ENCODE measurements at places on chromosomes 12 and 14.

GRCh38 chr12:51421266-51421884 lies 3.3 kb upstream of the SLC4A8 start:
- DNase-seq = peak; percentile 19

GRCh38 chr12:131783915-131784541 lies 44.2 kb upstream of the MMP17 start:
- DNase-seq = no peak

DNA sequence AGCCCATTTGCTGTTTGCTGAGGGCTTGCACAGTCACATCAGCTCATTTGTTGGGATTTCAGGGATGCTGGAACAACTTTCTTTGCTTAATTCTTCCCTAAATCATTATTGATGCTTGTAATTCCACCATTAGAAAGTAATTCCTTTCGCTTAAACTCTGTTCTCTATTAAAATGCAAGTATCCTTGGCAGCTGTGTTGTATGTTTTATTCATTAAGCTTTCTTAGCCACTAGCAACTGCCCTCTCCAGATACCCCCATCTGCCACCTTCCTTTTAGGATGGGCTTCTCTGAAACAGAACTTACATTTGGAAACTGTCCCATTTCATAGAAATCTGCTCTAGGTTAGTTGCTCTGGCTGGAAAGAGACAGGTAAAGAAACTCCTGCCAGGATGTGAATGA lies 43.7 kb downstream of the ADCK1 start:
- no peak for DNase-seq

- no peak for DNase-seq
Measured at GRCh38 chr12:31466768-31467167, 124.2 kb downstream of the DENND5B start.

GRCh38 chr12:80187660-80188090 lies 88.3 kb downstream of the OTOGL start:
- no peak for DNase-seq

DNA sequence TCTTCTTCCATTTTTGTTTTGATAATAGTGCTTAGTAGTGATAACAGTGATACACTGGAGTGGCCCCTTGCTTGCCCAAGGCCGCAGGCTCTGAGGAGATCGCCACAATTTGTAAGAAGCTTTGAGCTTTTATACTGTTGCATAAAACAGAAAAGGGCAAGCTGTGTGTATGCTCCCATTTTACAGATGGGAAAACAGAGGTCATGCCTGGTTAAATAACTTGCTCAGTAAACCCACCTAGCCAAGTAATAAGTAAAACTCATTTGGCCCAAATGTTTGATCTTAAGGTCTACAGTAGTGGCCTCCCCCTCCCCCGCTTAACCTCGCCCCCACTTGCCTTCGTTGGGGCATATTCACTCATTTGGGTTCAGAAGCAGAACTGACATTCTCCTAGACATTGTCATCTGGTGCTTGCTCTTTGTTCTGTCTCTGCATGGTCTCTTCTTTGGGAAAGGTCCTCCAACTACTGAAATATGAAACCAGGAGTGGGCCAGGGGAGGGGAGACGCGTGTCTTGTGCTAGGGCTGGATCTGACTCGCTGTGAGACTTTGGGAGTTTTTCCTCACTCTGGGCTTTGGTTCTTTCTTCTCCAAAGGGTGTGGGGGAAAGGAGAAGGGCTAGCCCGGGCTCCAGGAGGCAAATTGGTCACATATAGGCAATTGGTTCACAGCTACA lies 88.1 kb downstream of the PAPOLA start:
- DNase-seq = no peak

DNA sequence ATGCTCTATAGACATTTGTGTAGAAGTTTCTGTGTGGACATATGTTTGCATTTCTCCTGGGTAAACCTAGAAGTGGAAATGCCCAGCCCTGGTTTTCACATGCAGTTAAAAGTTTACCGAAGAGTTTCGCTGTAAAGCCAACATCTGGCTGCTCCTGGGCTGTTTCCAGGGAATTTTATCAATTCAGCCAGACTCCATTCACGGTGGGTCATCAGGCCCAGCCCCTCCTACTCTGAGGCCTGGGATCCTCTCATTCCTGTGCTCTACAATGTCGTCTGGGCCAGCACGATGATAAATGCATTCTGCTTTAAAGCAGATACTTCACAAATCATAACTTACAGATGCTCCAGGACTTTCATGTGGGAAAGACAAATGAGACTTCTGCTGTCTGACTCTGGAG lies 7.1 kb downstream of the NUAK1 start:
- DNase-seq = no peak

- no peak for DNase-seq
Measured at GRCh38 chr14:65469903-65470302, 57.4 kb downstream of the FUT8 start.

DNA sequence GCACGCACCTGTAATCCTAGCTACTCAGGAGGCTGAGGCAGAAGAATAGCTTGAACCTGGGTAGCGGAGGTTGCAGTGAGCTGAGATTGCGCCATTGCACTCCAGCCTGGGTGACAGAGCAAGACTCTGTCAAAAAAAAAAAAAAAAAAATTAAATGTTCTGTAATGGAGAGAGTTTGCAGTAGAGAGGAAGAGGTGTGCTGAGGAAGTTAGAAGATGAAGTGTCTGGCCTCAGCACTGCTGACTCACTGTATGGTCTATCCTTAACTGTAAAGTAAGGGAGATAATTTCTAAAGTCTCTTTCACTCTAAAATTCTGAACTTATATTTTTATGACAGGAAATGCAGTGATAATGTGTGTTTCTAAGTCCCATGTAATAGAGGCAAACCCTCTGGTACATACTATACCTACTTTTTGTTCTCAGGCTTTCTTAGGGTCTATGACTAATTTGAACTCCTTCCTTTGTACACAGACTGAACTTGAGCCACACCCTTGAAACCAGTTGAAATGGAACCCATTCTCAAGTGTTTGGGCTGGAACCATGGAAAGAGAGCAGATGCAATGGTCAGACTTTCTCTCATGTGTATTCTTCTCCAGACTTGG lies 278.1 kb upstream of the FAR2 start:
- no peak for DNase-seq

- DNase-seq = no peak
Measured at GRCh38 chr12:122265886-122266229, 436 bp downstream of the VPS33A start.

- no peak for DNase-seq
Measured at GRCh38 chr14:22095860-22096513, 422.4 kb upstream of the OR4E1 start.

GRCh38 chr12:76375470-76375869 lies 27.3 kb upstream of the BBS10 start:
- DNase-seq = no peak

DNA sequence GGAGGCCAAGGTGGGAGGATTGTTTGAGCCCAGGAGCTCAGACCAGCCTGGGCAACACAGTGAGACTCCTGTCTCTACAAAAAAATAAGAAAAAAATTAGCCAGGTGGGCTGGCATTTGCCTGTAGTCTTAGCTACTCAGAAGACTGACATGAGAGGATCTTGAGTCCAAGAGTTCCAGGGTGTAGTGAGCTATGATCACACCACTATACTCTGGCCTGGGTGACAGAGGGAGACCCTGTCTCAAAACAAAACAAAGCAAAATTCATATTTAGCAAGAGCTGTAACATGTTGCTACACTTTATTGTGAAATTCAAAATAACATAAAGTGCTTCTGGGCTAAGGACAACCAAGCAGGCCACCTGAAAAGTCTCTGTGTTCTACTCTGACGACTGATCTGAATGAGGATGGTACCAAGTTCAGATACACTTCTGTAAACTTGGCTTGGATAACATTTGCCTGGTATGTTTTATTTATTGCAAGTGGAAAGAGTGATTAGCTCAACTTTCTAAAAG lies 11.6 kb upstream of the STRN3 start:
- no peak for DNase-seq

GRCh38 chr14:45728434-45729225 lies 475.6 kb upstream of the MIS18BP1 start:
- no peak for DNase-seq

- DNase-seq = no peak
Measured at GRCh38 chr12:57182918-57183575, 33.5 kb upstream of the NXPH4 start.

- no peak for DNase-seq
Measured at GRCh38 chr12:55428331-55429243, 2.5 kb downstream of the OR6C76 start.

GRCh38 chr14:104120281-104120741 lies 18.1 kb upstream of the KIF26A start:
- DNase-seq = no peak

DNA sequence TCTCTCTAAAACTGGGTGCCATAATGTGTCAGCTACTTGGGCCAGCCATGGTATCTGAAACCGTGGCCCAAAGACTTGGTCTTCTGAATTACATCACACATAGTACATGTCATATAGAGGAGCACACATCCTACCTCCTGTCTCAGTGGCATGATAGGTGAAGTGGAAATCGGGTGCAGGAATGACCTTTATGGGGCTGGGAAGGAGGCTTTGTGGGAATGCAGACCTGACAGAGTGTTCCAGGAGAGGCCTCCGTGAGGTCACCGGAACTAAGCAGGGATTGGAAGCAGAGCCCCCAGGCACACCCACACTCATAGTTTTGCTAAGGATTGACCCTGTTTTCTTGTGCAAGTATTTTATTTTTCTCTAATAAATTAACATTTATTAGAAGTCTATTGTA lies 82.6 kb downstream of the NTF3 start:
- no peak for DNase-seq

DNA sequence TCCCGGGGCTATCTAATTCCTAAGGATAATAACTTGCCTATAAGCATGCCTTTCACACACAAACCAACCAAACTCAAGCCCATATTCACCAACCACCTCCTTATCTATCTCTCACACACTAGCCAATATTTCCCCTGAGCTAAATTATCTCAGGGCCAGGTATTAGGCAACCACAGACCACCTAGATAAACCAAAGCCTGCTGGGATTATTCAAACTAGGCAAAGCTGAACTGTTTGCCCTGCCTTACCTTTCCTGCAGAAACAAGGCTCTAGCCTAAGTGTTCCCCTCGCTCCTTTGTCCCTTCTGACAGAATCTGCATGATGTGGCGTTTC lies 114.7 kb upstream of the EEA1 start:
- DNase-seq = no peak

GRCh38 chr14:65228436-65228835 lies 126.1 kb upstream of the MAX start:
- DNase-seq = no peak

- DNase-seq = no peak
Measured at GRCh38 chr12:58701536-58701935, 218.8 kb downstream of the LRIG3 start.

- no peak for DNase-seq
Measured at GRCh38 chr14:64580467-64580866, 30.7 kb downstream of the PPP1R36 start.

DNA sequence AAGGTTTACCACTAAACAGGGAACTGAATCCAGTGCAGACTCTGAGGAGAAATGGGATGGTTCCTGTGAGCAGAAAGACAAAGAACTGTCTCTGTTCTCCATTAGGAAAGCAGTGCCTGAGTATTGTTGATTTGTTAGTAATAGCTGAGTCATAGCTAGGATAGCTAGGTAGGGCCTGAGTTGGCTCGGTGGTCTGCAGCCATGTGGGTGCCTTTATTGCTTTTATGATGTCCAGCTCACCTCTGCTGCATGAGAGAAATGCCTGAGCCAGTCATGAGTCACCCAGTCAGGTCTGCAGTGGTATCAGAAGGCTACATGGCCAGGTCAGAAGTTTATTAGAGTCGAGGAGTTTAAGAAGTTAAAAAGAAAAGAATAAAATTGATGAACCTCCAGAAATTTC lies 24.2 kb downstream of the TRHDE start:
- DNase-seq = no peak

DNA sequence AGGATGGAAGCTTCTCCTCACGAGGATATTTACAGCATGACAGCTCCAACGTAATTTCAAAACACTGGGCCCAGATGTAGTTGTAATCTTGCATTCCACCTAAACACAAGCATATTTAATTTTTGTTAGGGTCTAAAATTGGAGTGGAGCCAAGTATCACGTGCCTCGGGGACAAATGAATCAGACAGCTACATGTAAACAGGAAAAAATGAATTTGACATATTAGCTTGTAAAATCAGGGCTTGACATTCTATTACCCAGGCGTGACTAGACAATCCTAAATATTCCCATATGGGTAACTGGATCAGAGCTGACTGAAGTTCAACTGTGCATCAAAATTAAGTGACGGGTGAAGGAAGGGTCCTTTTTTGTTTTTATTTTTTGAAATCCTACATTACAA lies 59.0 kb downstream of the MDM2 start:
- no peak for DNase-seq

- DNase-seq = no peak
Measured at GRCh38 chr12:95994476-95994875, 1.7 kb downstream of the HAL start.

DNA sequence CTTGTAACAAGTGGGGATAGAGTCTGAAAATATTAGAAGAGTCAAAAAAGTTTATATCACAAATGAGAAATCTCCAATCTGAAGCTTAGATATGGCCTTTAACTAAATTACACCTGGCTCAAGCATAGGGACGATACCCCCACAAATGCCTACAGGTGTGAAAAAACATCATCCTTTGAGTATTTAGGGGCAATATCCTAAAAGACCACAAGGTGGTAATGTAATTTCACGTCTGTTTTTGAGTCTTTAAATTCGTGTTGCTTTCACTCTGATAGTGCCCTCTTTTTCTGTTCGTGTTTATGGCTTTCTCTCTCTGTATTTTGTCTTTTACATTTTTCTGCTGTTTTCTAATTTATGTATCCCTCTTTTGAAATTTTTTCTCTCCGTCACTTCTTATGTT lies 84.3 kb downstream of the ETNK1 start:
- no peak for DNase-seq

GRCh38 chr14:104895786-104896661 lies 28.7 kb upstream of the PLD4 start:
- DNase-seq = no peak

DNA sequence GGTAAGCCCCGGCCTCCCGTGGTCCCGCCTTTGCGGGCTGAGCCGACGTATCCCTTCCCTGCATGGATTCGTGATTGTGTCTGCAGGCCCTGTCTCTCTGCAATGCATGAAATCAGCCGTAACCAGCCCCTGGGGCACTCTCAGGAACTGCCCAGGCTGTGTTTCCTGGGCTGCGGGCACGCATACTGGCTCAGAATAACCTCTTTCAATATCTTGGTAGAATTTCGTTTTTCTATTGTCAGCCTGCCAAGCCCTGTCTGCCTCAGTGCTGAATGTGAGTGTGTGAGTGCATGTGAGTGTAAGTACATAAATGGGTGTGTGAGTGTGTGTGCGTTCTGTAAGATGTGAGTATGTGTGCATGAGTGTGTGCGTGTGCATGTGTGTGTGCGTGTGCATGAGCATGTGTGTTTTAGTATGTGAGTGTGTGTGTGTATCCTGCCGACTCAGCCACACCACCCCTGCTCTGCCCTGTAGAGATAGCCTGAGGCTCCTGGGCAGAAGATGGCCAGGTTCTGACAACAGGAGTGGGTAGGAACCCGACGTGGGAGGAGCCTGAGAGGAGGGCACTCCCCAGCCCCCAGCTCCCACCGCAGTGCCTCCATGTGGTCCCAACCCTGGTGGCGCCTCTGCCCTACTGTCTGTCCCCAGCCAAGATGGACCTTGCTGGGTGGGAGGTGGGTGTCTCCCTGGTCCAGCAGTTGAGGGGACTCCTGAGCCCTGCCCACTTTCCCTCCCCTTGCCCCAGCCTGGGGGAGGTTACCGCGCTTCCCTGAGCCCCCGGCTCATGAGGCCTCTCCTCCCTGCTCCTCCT lies 268.8 kb downstream of the ADGRD1 start:
- no peak for DNase-seq

GRCh38 chr12:56206452-56207166 lies 15.1 kb downstream of the RNF41 start:
- peak; percentile 38 for DNase-seq

Measured in substantia nigra (tissue), 51 donors.